ENCODE measurements at places on chromosomes 4 and X.

- no peak for DNase-seq
These were observed 21.7 kb upstream of the CSN1S1 start for GRCh38 chr4:69909195-69909594.

DNA sequence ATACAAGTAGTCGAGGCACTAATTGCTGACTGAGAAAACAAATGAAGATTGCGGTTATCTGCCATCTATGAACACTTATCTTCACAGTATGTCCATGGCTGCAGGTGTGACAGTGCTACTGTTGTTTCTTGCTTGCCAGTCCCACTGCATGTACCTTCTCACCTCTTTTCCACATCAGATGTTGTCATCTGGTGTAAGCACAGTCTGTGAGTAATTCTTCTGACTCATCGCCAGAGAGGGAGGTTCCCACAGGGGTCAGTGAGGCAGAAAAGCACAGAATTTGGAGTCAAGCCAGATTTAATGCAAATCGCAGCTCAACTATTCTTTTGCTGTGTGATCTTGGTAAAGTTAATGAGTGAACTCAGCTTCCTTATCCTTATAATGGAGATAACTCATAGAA, 144.4 kb downstream of the GLRA2 start:
- peak; percentile 0 for DNase-seq

GRCh38 chrX:138191998-138192397, 519.5 kb downstream of the FGF13 start:
- peak; percentile 51 for DNase-seq

- DNase-seq: peak; percentile 25
These were observed 109.7 kb downstream of the ELOVL6 start for GRCh38 chr4:110088670-110089069.

- DNase-seq: peak; percentile 91
These were observed 3.1 kb upstream of the RFC1 start for GRCh38 chr4:39369301-39369700.

- no peak for DNase-seq
These were observed 32.1 kb upstream of the RAPGEF2 start for GRCh38 chr4:159070742-159071141.

- DNase-seq: no peak
These were observed 537.5 kb downstream of the KCNIP4 start for GRCh38 chr4:21411086-21411485.

- peak; percentile 37 for DNase-seq
These were observed 123.4 kb downstream of the ASB9 start for GRCh38 chrX:15146515-15146914.

- DNase-seq: peak; percentile 76
These were observed 21.4 kb upstream of the FAM9B start for GRCh38 chrX:9055354-9055753.

GRCh38 chr4:119498527-119498926, 130.1 kb downstream of the PDE5A start:
- DNase-seq: no peak

DNA sequence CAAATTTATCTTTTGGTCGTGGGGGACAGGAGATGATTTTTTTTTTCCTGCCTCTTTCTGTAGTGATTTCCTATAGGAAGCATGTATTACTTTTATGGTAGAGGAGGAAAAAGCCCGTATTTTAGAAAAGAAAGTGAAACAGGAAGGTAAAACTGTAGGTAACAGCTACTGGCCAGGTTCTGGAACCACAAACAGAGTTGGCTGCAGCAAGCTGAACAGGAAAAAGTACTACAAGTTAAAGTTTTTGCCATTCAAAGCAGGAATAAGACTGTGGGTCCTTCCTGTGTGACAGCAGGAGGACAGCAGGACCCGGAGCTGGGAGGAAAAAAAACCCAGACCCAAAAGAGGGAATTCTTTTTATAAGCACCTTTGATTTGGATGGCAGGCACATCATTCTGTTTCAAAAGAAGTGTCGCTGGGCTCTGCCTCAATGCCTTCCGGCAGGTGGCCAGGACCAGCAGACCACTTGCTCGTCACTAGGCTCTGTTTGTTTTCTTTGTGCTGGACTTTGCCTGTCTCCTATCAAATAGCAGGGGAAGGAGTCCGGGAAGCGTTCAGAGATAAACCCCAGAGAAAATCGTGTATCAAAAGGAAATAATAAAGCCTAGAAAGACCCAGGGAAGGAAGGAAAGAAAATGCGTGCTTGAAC, 277.9 kb downstream of the ADGRA3 start:
- no peak for DNase-seq

DNA sequence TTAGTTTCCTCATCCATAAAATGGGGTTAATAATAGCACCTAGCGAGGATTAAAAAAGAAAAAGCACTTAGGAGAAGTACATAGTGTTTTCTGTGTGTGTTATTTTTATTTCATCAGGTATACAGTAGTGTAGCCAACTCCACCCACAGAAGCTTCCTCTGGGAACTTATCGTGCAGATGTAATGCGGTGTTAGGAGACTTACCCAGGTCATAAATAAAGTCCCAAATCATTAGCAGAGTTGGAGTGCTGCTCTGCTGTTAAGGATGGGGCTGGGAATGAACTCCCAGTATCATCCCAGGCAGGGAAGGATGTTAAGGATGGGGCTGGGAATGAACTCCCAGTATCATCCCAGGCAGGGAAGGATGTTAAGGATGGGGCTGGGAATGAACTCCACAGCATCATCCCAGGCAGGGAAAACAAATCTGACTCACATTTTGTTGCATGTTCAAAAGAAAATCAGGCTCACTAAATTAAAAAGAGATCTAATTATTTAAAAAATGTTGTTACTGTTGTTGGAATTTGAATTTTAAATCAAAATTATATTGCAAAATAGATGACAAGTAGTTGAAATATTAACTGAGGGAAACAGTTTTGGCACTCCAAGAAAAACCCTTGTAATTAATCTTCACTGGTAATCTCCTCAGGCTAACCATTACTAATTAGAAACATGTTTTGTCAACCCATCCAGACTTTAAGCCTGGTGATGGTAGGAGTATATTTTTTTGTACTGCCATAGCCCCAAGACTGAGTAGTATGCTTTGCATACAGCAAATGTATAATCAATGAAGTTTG, 10.2 kb upstream of the SFRP2 start:
- DNase-seq: no peak

DNA sequence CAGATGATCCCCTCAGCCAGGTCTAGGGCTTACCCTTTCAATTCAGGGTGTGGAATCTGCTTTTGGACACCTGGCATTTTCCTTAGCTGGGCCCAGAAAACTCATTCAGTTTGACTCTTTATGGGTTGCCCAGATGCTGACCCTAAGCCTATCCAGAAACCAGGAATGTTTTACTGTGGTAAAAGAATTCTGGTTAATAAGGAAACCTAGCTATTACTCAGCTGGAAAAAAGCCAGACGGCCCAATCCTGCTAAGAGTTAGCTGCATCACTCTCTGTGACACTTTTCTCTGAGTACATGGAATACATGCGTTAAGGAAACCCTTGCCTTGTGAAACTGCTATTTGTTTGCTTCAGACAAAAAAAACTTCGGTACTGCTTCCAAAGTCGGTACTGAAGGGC, 28.0 kb downstream of the ING2 start:
- DNase-seq: no peak

DNA sequence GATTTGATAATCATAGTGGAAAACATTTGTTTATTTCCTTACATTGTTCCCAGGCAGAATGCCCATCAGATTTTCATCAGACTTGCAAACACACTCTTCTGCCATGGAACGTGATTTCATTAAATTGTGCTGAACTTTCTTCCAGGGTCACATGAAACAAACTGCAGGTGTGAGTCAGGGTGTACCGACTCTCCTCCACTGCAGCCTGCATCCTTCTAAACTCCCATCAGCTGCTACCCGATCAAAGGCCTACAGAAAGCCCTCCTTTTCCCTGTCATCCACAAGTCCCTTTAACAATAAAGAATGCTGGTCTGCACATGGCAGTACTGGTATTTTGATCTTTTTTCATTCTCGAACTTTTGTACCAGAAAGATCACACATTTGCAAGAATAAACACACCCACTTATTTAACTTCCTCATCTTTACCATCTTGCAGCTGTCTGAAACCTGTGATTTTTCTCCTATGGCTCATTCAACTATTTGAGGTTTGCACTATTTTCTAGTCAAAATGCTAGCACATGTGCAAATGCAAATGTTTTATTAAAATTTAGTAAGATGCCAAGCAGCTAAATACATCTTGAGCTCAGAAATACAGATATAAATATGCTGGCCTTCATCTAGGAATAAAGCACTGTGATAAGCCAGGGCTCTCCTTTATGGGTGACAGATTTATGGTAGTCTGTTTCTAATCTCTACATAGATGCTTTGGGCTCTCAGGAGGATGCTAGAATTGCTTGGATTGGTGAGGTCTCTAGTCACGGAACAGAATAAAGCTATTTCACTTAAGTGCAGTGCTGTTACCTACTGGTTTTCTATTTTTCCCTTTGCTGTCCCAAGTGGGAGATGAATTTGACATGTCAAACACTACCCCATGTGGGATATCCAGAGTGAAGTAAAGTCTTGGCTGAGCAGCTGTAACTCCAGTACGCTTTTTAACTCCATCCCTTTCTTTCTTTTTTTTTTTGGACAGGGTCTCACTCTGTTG, 25.8 kb upstream of the ARHGAP24 start:
- DNase-seq: no peak

DNA sequence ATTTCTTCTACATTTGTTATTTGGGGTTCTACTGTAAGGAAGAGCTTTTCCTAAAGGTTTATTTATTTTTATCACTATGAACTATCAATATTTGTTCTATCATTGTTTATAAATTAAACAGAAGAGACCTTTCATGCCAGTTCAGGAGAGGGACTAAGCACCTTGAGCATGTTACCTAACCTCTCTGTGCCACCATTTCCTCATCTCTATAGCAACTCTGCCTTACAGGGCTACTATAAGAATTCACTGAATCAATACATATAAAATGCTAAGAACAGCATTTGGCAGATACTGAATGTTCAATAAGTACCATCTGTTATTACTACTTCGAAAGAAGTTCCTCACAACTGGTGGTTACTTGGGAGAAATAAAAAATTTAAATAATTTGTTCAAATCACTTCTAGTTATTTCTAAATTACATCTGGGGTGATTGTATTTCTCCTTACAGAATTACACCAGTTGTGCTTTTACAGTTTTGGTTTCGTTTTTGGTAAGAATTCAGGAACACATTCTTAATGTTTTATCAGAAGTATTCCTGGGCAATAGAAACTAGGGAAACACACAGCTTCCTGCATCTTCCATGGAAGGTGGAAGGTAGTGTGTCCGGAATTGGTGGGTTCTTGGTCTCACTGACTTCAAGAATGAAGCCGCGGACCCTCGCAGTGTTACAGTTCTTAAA, 32.9 kb downstream of the EREG start:
- DNase-seq: peak; percentile 61

DNA sequence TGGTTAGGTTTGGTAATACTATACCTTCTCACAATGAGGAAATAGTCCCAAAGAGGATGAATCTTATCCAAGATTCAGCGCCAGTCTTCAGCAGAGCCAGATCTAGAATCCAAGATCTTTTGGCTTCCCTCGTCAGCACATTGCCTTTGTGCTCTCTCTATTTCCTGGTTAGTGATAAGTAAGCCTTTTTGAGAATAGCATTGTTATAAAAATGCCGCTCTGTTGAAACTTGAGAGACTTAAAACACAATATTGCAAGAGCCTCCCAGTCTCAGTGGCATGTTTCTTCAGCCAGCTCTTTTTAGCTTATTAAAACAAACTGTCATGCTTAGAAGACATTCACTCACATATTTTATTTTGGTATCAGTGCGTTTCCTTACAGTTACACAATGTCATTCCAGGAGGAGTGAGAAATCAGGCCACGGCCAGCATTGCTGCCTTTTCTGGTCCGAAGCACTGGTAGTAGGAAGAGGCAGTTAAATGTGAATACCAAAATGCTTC, 141.4 kb downstream of the KLHL8 start:
- no peak for DNase-seq

- DNase-seq: no peak
These were observed 69.8 kb downstream of the PSAPL1 start for GRCh38 chr4:7364979-7365378.

GRCh38 chr4:11074581-11075241, 354.0 kb downstream of the HS3ST1 start:
- DNase-seq: no peak
